NCI-H774 (cell line): ENCODE measurements at places on chromosomes 11 and 22.

DNA sequence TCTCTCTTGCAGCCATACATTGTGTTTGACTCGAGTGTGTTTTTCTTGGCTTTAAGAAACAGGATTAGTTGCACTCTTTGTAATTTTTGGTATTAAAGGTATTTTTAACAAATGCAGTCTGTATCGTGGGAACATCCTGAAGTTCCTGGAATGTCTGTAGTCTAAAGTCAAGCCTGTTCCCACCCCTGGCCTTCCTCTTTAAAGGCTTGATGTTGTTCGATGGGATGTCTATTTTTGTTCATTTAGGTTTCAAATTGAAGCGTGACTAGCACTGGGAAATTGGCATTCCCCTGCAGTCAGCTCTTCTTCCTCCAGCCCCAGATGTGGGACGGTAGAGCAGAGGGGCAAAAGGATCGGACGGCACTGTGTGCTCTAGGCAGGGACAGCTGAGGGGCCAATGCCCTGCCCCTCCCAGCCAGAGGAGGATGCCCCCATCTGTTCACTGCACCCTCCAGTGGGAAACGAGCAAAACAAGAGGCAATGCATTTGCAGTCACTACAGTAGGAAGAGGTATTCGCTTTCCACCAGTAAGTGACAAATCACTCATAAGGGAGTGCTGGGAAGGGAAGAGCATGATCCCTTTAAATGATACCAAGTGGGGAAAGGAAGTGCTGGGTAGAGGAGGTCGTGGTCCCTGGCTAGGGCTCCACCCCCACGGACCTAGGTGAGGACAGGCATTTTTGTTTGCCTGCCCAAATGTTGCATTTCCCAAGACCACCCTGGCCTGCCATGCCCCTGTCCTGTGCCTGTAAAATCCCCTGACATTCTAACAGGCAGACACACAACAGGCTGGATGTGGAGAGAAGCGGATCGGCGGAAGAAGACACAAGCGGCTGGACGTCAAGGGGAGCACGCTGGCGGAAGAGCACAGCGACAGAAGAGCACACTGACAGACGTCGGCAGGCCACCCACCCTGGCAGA is 47.4 kb upstream of the SEPTIN5 start:
- DNase-seq, result no peak

DNA sequence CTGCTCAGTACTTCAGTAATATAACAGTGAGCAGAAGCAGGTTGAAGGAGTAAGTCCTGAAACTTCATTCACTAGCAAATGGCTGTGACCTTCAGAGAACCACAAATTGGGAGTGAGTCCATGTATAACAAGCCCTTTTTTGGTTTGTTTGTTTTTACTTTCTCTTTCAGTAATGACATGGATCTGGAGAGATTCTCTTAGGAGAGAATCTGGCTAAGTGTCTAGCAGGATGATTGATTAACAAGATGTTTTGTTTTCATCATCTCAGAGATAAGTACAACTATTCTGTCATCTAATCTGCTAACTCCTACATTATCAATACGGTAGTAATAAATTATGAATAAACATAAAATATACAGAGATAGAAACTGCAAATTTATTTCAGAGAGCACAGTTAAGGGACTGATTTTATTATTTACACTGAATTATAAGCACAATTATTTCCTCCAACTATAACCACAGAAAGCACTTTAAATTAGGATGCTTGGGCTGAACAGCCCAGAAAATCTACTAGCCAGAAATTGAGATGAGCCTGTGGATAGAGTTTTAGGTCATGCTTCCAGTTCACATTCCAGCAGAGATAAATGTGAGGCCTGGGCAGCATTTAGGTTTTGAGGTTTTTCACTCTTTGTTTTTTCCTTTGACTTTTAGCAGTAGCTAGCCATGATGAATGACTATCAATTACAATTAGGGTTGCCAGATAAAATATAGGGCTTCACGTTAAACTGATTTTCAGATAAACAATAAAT is 429.3 kb upstream of the FAT3 start:
- DNase-seq, result no peak

GRCh38 chr11:83611031-83611430 is 324.9 kb upstream of the CCDC90B start:
- no peak for DNase-seq

DNA sequence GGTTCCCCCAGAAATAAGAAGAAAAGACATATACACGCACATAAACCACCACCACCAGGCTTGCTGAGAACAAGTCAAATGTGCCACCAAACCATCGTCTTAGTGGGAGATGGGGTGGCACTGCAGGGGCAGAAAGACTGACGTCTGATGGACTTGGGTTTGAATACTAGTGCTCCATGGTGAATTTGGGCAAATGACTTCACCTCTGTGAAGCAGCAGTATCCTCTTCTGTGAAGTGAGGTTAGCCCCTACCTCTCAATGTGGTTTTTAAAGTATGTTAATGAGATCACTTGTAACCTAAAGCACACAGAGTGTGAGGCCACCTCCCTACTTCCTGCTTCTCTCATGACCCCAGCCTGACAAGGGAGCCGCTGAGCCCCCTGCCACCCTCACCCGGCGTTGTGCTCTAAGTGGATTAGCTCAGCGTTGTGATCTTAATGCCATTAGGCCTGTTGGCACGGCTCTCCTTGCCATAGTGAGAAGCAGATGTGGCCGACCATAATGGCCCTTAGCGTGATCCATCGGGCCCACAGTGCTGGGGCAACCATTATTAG is 14.4 kb downstream of the ZBTB16 start:
- DNase-seq, result no peak

DNA sequence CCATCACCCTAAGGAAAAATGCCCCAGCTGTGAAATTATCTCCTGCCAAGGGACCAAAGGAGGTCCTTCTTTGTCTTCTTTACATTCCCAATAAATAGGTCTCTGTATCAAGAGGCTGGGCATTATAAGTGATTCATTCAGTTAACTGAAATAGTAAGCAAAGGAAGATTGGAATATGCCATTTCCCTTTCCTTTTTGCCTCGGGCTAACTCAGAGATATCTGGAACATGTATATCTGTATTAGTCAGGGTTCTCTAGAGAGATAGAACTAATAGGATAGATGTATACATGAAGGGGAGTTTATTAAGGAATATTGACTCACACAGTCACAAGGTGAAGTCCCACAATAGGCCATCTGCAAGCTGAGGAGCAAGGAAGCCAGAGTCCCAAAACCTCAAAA is 15.3 kb upstream of the CWF19L2 start:
- no peak for DNase-seq

DNA sequence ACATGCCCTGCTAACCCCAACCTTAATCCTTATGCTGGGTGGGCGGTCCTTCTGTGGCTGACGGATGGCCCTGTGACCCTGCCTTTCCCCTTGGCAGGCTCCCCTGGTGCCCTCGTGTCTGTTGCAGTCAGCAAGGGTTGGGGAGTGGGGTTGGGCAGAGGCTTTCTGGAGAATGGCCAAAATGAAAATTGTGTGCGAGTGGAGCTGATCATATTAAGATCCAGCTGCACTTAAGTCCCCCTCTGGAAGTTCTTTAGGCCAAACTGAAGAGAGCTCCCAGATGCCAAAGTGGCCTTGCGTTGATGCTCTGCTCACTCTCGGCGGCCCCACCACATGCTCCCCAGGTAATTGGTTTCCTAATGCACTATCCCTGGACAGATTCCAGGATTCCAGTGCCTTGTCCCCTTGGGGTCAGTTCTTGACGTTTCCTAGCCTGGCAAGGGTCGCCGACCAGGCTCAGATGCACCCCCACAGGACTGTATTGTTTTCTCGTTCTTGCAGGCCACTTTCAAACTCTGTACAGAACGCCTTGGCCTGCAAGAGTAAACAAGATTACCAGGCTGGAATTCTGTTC is 16.4 kb upstream of the C11orf96 start:
- no peak for DNase-seq

GRCh38 chr22:47944941-47945340 is 1182.5 kb downstream of the TBC1D22A start:
- DNase-seq, result no peak

- DNase-seq, result no peak
These were observed 27.1 kb downstream of the EHF start for GRCh38 chr11:34648036-34648435.

DNA sequence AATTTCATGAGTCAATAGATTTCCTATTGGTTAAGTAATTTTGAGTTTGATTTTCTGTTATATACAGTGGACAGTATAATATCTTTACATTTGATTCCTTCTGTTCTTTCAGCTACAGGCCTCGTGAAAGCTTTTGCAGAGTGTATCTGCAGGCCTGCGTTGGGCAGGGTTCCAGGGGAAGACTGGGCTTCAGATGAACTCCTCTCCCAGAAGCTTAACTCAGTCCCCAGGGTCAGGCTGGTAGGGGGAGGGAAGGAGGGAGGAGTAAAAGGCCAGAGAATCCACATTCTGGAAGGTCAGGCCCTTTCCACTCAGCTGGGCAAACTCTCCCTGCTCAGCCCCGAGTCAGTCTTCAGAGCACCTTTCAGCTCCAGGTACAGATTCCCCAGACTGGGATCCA is 100.4 kb upstream of the NECTIN1 start:
- DNase-seq, result no peak

DNA sequence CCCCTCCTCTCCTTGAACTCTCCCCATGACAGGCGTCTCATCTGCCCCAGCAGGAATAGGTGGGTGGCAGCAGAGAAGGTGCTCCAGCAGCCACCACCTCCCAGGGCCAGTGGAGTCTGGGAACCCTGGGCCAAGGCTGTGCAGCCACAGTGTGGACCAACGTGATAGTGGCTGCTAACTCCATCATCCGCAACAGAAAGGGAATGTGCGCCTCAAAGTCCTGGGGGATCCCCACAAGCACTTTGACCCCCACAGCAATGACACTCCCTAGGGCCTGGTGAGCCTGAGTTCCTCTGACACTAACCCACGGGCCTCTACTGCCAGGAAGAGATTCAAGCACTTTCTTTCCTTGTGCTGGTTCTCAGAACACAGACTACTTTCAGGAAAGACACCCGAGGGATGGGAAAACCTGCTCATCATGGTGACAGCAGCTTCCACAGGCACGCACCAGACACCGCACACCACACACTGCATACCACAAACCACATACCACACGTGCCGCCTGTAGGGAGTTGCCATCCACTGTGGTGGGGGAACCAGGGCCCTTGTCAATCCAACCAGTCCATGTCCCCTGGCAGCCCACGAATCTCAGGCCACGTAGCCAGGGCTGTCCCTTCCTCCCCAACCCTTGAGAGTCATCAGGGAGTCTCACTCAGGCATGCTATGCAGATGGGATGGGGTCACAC is 3.4 kb upstream of the SLC25A1 start:
- no peak for DNase-seq

DNA sequence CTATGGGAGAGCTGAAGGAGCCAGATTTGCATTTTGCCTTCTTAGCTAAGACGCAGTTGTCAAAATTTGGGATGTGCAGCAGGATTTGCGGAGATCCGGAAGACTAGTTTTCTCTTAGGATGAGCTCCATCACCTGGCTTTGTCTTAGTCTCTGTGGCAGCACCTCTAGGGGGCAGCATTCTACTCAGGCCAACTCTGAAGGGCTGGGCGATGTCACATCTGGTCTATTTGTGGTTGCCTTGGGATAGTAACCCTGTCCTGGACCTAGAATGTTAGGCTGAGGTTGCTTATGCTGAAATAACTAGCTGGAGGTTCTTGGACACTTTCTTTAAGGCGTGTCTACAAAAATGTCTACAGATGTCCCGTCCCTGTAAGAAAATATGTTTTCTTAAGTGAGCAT is 116.2 kb downstream of the FAT3 start:
- DNase-seq, result no peak

GRCh38 chr11:68341557-68342458 is 29.4 kb downstream of the LRP5 start:
- DNase-seq, result no peak

GRCh38 chr11:34044664-34045485 is 6.7 kb upstream of the CAPRIN1 start:
- DNase-seq, result no peak

GRCh38 chr11:20021212-20021611 is 139.1 kb downstream of the DBX1 start:
- DNase-seq, result peak; percentile 53

GRCh38 chr11:75570559-75571139 is 8.6 kb downstream of the SERPINH1 start:
- DNase-seq, result no peak

DNA sequence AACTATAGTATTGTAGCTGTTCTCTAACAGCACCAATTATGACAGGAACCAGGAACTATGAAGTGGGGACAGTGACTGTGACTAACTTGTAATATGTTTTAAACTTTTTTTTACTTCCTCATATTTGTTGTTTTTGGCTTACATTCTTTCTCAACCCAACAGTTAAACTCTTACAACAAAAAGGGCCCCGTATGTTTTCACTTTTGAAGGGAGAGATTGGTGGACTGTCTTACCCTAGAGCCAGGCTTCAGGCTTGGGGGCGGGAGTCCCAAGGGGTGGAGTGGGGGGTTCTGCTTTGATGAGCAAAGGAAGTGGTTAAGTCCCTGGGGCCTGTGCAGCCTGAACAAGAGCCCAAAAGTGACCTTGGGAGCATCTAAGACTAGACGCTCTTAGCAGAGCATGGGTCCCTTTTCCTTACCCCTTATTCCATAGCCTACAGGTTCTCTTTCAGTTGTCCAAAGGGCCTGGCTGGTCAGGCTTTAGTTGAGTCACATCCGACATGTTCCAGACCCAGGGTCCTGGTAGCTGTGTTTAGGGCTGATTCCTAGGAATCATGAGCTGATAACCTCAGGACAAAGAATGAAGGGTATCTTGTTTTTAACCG is 38.8 kb downstream of the STIM1 start:
- no peak for DNase-seq

DNA sequence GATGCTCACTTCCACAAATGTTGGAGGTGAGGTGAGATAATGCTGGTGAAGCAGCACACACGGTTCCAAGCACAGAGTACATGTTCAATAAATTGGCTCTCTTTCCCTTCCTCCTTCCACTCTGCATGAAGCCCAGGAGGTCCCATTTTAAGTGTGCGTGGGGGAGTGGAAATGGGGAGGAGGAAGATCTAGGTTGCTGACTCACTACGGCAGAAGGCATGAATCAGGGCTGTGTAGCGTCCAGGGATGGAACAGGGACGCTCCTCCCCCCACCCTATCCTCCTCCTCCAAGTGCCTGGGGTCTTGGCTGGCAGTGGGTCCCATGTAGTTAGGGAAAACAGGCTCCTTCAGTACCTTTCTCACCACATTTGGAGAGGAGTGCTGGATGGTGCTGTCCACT is 44.2 kb downstream of the TRIM66 start:
- DNase-seq, result no peak

GRCh38 chr11:57392066-57392762 is 1.8 kb upstream of the PRG2 start:
- DNase-seq, result no peak

GRCh38 chr11:71184421-71185210 is 67.8 kb downstream of the SHANK2 start:
- no peak for DNase-seq

- no peak for DNase-seq
These were observed 1.8 kb downstream of the AHNAK start for GRCh38 chr11:62544581-62545436.
